ENCODE measurements at places on chromosomes 12 and 14. TPM values are rescaled to one million over a fixed set of nuclear protein-coding genes. Genes with fewer than 3 reads are reported as not detected.
A peak's percentile ranks its signal among the peaks of the same experiment; 100 is the strongest.

The MLEC gene
- total RNA-seq, result 81.1 TPM

DNA sequence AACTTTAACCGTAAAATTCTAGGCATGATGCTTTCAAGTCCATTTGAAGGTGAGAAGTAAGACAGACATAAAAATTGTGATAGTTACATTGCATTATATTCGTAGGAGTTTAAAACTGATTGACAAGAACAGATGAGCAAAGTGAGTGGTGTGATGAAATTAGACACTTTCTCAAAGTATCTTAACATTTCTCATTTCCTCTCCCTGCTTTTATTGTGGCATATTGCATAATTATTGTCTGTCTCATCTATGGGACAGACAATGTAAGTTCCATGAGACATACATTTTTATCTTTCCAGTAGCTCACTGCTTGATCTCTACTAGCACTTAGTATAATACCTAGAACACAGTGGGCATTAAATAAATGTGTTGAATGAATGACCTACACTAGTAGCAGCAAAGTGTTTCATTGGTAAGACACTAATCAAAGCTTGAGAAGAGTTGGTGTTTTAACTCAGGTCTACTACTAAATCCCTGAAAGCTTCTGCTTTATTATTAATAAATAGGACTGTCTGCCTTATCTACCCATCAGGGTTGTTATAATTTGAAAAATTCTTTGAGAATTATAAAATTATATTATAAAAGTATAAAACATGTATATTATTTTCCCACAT lies 19.0 kb downstream of the A2M start:
- no peaks in the 10 kb centered on the region for H3K27me3 ChIP-seq
- no peak overlapping the region for H3K27ac ChIP-seq
- no peak overlapping the region for H3K4me3 ChIP-seq
- DNase-seq, result no peak
- H3K4me1 ChIP-seq, result no peaks in the 10 kb centered on the region

DNA sequence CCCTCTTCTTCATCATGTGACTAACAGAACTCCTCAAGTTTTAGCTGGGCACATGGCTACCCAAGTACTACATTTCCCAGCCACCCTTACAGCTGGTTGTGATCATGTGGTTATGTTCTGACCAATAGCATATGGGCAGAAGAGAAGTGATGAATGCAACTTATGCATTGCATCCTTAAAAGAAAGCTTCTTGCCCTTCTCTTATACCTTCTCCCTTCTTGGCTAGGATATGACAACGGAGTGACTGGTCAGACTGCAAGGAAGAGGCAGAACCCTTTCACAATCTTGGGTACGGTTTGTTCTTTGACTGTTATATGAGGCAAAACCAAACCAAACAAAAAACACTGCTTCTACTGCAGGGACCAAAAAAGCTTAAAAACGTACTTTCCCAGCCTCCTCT lies 66.5 kb upstream of the MAX start:
- H3K4me3 ChIP-seq, result no peak overlapping the region
- H3K27ac ChIP-seq, result no peak overlapping the region
- H3K36me3 ChIP-seq, result no peaks in the 10 kb centered on the region
- no peak for DNase-seq
- peaks cover 6% of the 10 kb centered on the region for H3K27me3 ChIP-seq

GRCh38 chr12:52600941-52601481 lies at the start of gene KRT72:
TSS of gene KRT72 (minus strand) at chr12:52601463. CDS start at chr12:52601452, 11 bp downstream.
- no peak within 1 kb of the TSS for H3K27ac ChIP-seq
- peak; percentile 9 for DNase-seq
- peaks cover 38% of the 10 kb centered on the region for H3K27me3 ChIP-seq
- H3K4me3 ChIP-seq, result no peak within 1 kb of the TSS
- H3K36me3 ChIP-seq, result no peaks in the 10 kb centered on the region

DNA sequence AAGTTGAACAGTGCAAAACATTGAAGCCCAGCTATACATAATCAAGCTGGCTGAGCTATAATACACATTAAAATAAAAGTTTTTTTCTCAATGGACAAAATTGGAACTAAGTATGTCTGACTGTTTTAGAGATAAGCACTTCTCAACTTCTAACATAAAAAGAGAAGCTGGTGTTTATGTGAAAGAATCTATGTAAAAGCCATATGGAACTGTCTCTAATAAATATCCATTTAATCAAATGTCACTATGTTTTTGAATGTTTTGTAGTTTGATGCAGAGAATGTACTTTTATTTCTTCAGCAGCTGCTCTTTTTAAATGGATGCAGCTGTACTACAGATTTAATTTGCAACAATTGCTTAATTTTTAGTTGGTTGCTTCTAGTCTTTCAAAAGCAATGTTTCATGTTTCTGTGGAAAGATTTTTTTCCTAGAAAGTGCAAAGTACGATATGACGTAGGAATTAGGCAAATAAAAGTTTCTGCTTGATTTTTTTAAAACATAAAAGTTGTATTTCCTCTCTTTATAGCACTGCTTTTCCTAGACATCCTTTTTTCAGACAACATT lies 114.2 kb downstream of the PDE3A start:
- no peaks in the 10 kb centered on the region for H3K36me3 ChIP-seq
- no peak overlapping the region for H3K27ac ChIP-seq
- H3K4me3 ChIP-seq, result no peak overlapping the region
- H3K27me3 ChIP-seq, result no peaks in the 10 kb centered on the region
- no peak for DNase-seq

- H3K27me3 ChIP-seq, result peaks cover 31% of the 10 kb centered on the region
- peak overlapping the region; percentile 31 for H3K4me3 ChIP-seq
- peaks cover 10% of the 10 kb centered on the region for H3K4me1 ChIP-seq
- no peaks in the 10 kb centered on the region for H3K36me3 ChIP-seq
Observed at GRCh38 chr14:22980672-22981089, 1.7 kb downstream of the AJUBA start.

Measured in activated CD4-positive, alpha-beta memory T cell treated with anti-CD3 and anti-CD28 coated beads, Interleukin-2, amount 10 ng/mL, durations not matched to agents 7 days and 5 days (primary cell).